ENCODE measurements at places on chromosomes 1 and 21.

- no peak for DNase-seq
These were observed 101.4 kb upstream of the PDE4B start for GRCh38 chr1:65691152-65691900.

DNA sequence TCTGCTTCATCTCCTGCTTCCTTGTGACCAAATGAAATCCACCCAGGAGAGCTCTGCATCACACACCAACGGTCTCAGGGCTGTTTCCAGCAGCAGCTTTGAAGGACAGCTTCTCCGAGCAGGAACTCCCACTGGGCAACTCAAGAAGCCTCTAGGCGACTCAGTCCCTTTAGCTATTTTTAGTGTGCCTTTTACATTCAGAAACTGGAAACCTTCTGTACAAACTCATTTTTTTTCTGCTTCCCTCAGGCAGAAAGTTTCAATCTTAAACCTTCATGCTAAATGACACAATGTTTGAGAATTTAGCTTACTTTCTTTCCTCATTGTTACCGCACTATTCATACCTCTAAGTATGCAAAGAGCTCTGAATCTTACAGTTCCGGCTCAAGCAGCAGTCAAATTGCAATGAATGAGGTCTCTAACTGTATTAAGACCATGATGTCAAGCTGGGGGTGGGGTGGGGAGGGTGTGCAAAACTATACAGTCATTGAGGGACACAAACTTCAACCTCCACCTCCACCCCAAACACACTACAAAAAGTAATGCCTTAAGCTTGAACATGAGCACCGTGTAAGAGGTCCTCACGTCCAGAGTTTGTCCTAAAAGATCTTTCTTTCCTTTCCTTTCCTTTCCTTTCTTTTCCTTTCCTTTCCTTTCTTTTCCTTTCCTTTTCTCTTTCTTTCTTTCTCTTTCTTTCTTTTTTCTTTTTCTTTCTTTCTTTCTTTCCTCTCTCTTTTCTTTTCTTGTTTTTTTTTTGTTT is 16.4 kb upstream of the TARBP1 start:
- peak; percentile 64 for DNase-seq

- DNase-seq, result no peak
These were observed 159.7 kb downstream of the PTGER3 start for GRCh38 chr1:70887936-70888335.

- DNase-seq, result no peak
These were observed 119.8 kb downstream of the RNF220 start for GRCh38 chr1:44524655-44525500.

DNA sequence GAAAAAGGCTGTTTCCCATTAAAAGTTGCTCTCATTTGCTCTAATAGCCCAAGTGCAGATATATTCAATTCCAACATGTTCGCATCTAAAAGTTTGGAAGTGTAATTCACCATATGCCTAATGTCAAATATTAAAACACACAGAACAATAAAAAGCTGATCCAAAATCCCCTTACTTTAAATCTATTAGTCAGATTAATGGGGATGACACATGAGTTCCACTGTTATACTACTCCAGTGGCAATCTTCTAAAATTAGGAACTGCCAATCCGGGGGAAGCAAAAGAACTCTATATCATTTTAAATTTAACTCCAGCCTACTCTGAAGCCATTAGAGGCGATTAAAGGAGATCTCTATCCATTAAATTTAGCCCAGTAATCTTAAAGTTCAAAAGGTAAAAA is 317.1 kb downstream of the NTNG1 start:
- no peak for DNase-seq

DNA sequence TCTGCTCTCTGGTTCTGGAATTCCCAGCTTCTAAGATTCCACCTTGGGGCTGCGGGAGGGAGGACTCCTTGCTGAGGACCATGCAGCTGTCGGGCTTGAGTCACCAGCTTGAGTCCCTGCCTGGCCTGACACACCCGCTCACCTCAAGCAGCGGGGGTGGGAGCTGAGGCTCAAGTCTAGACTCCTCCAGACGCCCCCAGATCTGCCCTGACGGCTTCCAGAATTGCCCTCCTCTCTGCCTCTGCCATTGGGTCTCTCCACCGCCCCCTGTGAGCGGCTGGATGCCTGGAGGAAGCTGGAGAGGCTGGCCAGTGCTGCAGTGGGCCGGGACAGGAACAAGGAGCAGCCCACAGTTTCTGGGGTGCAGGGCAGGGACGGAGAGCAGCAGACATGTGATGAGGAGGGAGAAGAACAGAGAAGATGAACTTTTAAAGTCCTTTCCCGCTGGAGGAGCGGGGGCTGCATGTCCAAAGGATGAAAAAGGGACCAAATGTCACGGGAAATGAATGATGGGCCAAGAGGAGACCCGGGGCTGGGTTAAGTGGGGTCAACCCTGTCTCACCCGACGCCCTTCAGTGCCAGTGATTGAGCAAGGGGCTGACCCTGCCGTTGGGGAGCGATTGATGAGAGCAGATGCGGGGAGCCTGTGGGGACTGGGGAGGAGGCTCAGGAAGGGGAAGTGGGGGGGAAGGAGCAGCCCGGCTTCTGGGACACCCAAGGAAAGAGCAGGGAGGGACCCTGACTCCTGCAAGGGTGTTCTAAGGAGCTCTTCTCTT is 13.5 kb downstream of the CRABP2 start:
- DNase-seq, result no peak

DNA sequence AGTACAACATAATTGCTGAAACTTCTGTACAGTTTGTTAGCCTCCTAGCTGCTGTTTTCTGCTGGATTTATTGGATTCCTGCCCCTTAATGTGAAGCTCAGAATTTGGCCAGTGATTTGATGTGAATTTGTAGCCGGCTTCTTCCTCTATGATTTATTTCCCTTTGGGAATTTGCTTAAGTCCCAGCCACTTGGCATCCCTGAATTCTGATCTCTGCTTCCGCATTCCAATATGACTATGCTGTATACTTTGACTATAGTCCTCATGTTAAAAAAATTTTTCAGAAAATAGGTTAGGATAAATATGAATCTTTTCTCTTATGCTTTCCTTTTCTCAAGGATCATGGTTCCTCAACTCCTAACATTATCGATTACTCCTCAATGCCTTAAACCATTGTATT is 12.4 kb upstream of the LRIF1 start:
- no peak for DNase-seq

- DNase-seq, result no peak
These were observed 26.5 kb downstream of the ZNF362 start for GRCh38 chr1:33282791-33283190.

DNA sequence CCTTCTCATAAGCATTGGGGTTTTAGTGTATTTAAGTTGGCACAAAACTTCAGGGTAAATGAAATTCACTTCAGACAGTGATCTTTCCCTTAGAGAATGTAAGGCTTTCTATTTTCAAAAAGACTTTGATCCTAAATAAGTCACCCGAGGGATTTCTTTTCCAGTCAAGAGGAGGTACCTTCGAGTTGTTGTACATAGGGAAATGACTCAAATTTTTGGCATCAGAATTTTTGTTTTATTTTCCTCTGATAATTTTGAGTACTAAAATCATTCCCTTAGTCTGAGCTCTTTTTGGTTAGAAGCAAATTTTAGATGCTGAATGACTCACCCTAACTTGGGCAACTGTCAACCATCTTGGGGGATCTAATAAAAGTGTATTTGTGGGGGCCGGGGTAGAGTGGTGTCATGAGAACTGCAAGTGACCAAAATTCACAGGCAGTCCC is 193.9 kb downstream of the DHRS3 start:
- DNase-seq, result no peak

DNA sequence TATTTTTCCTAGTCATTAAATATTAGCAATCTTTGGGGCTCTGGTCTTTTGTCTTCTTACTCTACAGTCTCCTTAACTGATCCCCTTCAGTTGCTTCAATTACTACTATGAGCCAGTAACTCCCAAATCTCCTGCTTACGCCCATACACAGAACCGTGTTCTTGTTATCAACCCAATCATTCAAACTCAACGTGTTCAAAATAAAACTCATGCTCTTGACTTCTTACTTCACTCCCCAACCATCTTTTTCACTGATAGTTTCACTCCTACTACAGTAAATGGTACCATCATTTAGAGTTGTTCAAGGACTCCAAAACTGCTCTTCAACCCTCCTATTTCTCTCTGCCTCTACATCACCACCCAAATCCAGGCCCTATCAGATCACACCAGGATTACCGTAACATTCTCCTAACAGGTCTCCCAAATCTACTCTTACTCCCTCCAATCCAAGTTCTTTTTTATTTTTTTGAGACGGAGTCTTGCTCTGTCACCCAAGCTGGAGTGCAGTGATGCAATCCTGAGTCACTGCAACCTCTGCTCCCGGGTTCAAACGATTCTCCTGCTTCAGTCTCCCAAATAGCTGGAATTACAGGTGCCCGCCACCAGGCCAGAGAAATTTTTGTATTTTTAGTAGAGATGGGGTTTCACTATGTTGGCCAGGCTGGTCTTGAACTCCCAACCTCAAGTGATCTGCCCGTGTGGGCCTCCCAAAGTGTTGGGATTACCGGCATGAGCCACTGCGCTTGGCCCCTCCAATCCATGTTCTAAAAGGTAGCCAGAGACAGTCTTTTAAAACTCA is 3.0 kb downstream of the YARS1 start:
- DNase-seq, result no peak

GRCh38 chr1:85351202-85351828 is 74.9 kb upstream of the BCL10 start:
- DNase-seq, result no peak

GRCh38 chr1:195831789-195832188 is 776.5 kb downstream of the KCNT2 start:
- no peak for DNase-seq

- DNase-seq, result peak; percentile 63
These were observed at the start of gene SV2A for GRCh38 chr1:149917571-149918144. Gene SV2A (minus strand): TSS chr1:149917844. CDS start chr1:149913840, 4,004 bp downstream.

DNA sequence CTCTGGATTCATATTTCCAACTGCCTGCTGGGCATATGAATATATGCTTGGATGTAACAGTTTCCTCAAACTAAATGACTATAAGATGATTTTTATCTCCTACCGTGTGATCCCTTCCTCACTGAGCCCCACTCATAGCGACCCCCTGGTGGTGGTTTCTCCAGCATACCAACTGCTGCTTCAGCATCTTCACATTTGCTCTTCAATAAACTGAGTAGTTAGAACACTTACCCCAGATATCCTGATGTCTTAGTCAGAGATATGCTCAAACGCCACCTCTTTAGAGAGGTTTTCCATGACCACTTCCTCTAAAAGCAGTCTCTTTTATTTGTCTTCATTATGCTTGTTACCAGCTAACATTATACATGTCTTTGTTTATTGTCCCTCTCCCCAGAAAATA is 10.2 kb upstream of the HNRNPR start:
- no peak for DNase-seq

DNA sequence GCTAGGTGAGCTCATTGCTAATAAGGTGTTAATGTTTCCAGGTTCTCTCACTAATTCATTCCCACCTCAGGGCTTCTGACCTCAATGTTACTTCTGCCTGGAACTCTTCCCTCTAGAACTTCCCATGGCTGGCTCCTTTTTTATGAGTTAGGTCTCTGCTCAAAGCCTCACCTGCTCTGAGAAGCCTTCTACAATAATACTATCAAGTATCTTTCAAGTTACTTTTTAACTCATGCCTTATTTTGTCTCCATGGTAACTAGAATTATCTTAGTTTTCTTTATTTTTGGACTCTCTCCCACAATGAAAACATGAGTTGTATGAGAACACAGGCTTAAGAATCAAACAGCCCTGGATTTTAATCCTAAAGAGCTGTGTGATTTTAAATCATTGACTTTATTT is 3.5 kb upstream of the C1orf52 start:
- no peak for DNase-seq

GRCh38 chr1:66542811-66543767 is 9.1 kb downstream of the SGIP1 start:
- no peak for DNase-seq

DNA sequence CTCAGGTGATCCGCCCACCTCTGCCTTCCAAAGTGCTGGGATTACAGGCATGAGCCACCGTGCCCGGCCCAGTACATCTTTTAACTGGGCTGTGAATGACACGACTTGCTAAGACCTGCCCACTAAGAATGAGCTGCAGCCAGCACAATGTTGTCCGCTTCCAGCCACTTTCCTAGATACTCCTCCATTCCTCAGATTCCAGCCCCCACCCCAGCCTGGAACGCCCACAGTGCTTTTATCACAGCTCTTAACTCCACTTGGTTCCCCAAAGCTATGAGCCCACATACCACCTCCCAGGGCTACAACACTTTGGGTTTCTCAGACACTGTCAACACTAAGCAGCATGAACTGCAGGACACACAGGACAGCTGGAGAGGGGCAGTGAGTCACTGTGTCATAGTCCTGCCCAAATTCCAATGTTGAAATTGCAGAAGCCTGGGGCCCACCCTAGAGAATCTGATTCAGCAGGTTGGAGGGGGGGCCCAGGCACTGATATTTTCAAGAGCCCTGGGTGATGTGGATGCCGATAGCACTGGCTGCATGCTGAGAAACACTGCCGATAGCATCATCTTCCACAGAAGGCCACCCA is 58.0 kb downstream of the ACBD3 start:
- DNase-seq, result no peak

- DNase-seq, result no peak
These were observed 21.3 kb upstream of the KCNE2 start for GRCh38 chr21:34342476-34342875.

- no peak for DNase-seq
These were observed 1392.9 kb downstream of the BRINP3 start for GRCh38 chr1:189084811-189085210.

GRCh38 chr1:241902391-241903065 is 54.5 kb downstream of the EXO1 start:
- no peak for DNase-seq

- DNase-seq, result no peak
These were observed 1.6 kb downstream of the ADGRL4 start for GRCh38 chr1:79004916-79005315.

- DNase-seq, result no peak
These were observed 110.8 kb downstream of the SMYD3 start for GRCh38 chr1:246396322-246396721.

DNA sequence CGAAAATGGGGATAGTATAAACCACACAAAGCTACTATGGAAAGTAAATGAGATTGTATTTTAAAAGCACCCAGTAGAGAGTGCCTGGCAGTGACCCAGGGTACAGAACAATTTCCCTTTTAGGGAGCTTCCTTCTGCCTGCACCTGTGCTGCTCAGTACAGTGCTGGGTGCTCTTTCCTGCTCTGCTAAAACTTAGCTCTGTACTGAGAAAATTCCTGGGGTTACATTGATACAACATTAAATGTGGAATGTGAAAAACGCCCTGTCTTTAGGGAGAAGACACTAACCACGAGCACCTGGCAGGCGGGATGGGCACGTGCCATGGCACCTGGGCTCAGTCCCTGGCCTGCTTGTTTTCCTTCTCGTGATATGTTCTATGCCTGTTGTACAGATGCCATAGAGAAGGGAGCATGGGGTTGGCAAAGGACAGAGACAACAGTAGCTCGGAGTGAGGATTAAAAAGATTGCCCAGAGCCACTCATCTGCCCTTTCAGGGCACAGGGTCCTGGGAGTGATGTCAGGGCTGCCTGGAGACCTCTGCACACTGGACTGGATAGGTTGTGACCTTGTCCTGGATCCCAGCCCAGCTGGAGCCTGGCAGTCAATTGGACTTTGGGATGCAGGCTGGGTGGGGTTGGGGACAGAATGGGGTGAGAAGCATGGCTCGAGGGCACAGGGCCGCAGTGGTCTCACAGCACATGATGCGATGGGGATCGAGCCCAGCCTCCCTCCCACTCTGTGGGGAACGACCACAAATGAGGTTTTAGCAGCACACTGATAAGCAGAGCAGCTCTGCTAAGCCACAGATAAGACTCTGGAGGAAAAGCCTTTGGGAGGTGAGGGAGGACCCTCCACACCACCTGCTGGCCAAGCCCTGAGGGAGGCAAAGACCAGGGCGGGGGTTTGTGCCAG is 4.2 kb downstream of the SPATA46 start:
- no peak for DNase-seq

- no peak for DNase-seq
These were observed 92.4 kb downstream of the RUNX1 start for GRCh38 chr21:34956416-34957316.

GRCh38 chr1:116228511-116228910 is 117.3 kb downstream of the MAB21L3 start:
- peak; percentile 20 for DNase-seq

Data from GM13976 (cell line).